ENCODE measurements at places on chromosomes 3 and 15.

GRCh38 chr15:28252831-28253230 lies 69.1 kb downstream of the HERC2 start:
- no peak for DNase-seq

- peak; percentile 89 for DNase-seq
Measured at GRCh38 chr3:99637016-99637367, 1.4 kb upstream of the COL8A1 start.

GRCh38 chr3:98328933-98329332 lies 24.7 kb upstream of the OR5K4 start:
- no peak for DNase-seq

GRCh38 chr15:64552281-64552948 lies 92.0 kb downstream of the ZNF609 start:
- DNase-seq: no peak

DNA sequence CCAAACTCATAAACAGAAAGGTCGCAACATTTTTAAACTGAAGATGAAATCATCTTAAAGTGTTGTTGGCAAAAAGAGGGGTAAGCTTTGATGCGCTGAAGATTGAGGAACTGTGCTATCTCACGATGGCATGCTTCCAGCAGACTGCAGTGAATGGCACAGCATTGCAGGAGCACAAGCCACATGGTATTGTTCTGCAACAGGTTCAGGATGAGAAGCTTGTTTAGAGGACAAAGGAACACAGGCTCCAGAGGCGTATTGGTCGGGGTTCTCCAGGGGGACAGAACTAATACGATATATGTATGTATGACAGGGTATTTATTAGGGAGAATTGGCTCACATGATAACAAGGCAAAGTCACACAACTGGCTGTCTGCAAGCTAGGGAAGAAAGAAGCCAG lies 13.8 kb upstream of the PLD1 start:
- no peak for DNase-seq

- peak; percentile 82 for DNase-seq
Measured at GRCh38 chr3:29683018-29683993, 402.4 kb downstream of the RBMS3 start.

GRCh38 chr3:1010228-1010627 lies 82.6 kb upstream of the CNTN6 start:
- DNase-seq: no peak

GRCh38 chr3:37559461-37559860 lies 302.2 kb upstream of the CTDSPL start:
- peak; percentile 1 for DNase-seq

DNA sequence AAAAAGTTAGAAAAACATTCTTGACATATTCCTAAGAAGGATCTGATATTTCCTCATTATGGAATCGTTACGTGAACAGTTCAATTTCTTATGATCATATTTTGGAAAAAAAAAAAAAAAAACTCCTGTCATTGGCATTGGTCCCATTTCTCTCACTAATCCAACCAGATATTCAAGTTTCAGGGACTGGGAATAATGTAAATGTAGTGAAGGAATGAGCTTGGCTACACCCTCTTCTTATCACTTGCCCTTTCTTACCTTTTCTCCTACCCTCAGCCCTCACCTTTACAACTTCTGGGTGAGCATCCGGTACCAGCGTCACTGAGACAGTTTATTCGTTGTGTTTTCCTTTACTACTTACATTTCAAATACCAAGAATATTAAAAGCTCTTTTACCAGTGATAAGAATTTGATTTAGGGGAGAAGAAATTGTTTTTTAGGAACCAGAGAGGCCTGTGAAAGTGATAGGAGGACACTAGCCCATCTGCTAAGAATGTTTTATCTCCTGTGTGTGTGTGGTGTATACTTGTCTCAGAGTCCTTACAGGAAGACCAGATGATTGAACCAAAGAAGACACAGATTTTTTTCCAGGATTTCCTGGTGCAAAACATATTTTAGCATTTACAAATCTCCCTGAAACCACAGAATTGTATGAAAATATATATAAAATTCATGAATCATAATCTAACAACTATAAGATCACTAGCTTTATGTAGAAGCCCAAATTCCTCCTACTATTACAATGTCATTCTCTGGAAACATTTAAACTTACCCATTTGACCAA lies 946.7 kb downstream of the ZPLD1 start:
- DNase-seq: no peak

DNA sequence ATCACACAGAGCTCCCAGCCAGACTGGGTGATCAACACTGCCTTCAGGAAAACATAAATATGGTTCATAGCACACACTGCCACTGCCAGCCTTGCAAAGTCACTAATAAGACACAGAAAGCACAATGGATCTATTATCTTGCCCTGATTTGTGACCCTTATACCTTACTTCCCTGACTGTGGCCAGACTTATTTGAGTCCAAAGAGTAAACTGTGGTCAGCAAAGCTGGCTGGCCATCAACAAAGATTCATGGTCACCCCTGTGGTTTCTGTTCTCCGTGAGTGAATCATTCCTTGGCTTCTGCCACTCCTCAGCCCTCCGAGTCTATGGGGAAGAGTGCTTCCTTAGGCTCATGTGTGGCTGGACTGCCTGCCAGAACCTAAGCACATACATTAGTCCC lies 437.7 kb downstream of the RAP2B start:
- peak; percentile 94 for DNase-seq

DNA sequence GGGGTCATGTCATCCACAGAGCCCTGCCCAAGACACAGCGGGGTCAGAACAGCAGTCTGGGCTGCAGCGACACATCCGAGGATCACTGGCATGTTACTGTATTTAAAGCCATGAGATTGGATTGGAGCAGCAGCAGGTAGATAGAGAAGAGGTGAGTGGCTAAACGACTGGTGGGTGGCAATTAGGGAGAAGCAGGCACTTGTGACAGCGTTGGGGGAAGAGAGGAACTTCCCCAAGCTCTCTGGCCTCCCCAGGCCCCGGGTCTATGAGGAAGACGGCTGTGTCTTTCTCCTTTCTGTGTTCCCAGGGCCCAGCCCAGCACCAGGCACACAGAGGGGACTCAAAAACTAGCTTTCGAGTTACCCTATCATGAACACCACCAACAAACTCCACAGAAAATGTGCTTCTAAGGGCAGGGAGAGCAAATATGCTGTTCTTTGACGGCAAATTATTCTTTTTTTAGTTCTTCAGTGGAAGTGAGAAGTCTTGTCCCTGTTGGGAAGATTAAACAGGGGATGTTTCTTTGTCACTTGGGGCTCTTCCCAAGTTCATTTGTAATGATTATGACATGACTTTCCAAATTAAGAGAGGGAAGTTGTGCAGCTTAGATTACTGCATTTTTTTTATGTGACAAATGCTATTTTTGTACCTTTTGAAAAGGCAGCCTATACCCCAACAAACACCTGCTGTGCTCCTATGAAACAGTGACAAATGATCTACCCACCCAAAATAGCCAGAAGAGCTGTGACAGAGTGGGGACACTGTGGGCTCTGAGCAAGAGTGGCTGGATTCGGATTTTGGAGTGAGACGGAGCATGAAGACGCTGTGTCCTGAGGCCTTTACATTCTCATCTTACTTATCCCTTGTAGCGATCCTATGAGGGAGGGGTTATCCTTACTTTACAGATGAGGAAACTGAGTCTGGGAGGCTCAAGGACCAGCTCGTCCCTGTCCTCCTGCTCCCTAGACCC lies 7.2 kb upstream of the SYNM start:
- DNase-seq: no peak

- DNase-seq: no peak
Measured at GRCh38 chr3:151499168-151499567, 38.3 kb upstream of the IGSF10 start.

DNA sequence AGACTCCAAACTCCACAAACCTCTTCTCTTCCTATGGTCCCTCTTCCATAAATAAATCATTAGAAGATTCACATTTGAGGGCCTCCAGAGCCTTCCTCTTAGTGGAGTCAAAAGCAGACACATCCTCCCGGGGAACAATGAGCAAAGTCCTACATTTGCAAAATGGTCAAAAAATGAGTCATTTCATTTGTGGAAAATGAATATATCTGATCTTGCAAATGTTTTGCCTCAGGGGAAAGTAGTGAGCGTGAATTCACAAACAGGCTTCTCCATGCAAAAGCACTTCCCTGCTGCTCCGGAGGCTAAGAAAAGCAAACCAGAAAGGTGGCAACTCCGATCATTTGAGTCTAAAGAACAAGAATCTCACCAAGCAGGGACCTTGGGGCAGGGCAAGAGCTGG lies 86.7 kb upstream of the IQSEC1 start:
- DNase-seq: no peak

DNA sequence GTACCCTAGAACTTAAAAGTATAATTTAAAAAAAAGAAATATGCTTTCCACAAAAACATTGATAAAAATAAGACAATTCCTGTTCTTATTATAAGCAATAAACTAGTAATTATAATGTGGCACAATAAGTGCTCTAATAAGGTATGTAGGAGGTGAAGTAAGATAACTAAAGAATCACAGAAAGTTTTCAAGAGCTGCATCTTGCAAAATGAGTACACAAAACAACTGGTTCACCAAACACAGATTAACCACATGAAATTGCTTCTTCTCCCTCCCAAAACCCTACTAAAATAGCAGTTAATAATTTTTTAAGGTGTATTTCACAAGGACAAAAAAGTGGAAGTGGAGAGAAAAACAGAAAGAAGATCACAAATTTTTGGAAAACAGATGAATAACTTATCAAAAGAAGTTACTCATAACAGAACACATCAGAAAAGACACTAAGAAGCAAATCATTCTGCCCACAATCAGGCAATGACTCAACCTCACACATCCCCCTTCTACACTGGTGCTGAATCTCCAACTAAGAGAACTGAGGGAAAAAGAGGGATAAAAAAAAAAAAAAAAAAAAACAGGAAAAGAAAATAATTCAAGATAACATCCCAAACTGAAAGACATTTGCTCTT lies 64.2 kb downstream of the TBC1D5 start:
- peak; percentile 76 for DNase-seq

- no peak for DNase-seq
Measured at GRCh38 chr3:141812586-141812985, 49.4 kb downstream of the GRK7 start.

- no peak for DNase-seq
Measured at GRCh38 chr3:134083008-134083407, 53.3 kb upstream of the SLCO2A1 start.

- DNase-seq: no peak
Measured at GRCh38 chr3:25903371-25904129, 113.7 kb downstream of the OXSM start.

DNA sequence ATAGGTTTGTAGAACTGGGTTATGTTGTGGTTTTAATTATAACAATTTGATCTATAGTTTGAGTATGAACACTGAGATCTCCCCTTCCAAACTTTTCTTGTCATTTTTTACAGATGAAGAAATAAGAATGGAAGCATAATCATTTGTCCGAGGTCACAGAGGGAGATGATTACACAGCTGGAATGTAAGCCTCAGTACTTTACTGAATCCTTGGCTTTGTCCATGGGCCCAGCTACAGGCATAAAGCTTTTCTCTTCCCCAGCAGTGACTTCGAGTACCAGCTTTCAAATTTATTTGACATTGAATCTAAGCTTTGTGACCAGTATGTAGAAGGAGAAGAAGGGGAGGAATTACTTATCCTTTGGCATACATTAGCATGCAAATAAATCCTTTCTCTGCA lies 80.9 kb upstream of the DCBLD2 start:
- DNase-seq: peak; percentile 55

- peak; percentile 55 for DNase-seq
Measured at GRCh38 chr3:159144891-159145290, 343.0 kb downstream of the MFSD1 start.

- no peak for DNase-seq
Measured at GRCh38 chr3:22886439-22887068, 316.6 kb upstream of the UBE2E2 start.

GRCh38 chr3:130991126-130991525 lies 35.5 kb downstream of the ASTE1 start:
- no peak for DNase-seq

GRCh38 chr3:51896607-51897305 lies 6.4 kb downstream of the IQCF1 start:
- DNase-seq: no peak

- peak; percentile 76 for DNase-seq
Measured at GRCh38 chr3:87088993-87089841, 98.3 kb upstream of the VGLL3 start.

DNA sequence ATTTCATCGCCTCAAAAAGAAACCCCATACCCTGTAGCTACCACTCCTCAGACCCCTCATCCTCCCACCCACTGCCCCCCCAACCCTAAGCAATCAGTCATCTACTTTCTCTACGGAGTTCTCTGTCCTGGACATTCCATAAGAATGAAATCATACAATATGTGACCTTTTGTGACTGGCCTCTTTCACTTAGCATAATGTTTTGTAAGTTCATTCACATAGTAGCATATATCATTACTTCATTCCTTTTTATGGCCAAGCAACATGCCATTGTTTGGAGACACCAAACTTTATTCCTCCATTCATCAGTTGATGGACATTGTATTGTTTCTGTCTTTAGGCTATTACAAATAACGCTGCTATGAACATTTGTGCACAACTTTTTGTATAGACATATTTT lies 64.2 kb downstream of the TNIK start:
- peak; percentile 72 for DNase-seq

GRCh38 chr3:35658686-35659085 lies 19.4 kb downstream of the ARPP21 start:
- DNase-seq: no peak

DNA sequence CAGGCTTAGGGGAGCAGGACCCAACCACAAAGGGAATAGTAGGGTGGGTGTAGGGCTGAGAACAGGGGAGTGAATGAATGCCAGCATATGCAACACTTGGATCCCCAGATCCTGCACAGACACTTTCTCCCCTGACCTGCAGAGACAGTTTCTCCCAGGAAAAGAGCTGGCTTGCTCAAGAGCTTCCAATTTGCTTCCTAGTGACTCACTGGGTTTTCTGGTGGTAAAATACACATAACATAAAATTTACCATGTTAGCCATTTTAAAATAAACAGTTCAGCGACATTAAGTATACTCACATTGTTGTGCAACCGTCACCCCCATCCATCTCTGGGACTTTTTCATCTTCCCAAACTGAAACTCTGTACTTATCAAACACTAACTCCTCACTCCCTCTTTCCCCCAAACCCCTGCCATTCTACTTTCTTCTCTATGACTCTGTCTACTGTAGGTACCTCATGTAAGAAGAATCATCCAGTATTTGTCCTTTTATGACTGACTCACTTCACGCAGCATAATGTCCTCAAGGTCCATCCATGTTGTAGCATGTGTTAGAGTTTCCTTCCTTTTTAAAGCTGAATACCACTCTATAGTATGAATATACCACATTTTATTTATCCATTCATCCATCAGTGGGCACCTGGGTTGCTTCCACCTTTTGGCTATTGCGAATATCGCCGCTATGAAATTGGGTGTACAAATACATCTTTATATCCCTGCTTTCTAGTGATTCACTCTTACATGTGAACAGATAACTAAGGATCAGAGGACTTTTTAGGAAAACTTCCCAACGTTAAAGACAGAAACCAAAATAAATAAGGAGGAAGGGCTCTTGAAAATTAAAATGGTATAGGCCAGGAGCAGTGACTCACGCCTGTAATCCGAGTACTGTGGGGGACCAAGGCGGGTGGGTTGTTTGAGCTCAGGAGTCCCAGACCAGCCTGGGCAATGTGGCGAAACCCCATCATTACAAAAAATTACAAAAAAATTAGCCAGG lies 95.6 kb upstream of the TJP1 start:
- peak; percentile 54 for DNase-seq

Measured in iris pigment epithelial cell (primary cell).